Glomerular endothelial cell (primary cell): ENCODE measurements at places on chromosomes 12 and 14.
A peak's percentile ranks its signal among the peaks of the same experiment; 100 is the strongest.

GRCh38 chr14:101257551-101257950, 303.7 kb upstream of the DIO3 start:
- no peak for DNase-seq

DNA sequence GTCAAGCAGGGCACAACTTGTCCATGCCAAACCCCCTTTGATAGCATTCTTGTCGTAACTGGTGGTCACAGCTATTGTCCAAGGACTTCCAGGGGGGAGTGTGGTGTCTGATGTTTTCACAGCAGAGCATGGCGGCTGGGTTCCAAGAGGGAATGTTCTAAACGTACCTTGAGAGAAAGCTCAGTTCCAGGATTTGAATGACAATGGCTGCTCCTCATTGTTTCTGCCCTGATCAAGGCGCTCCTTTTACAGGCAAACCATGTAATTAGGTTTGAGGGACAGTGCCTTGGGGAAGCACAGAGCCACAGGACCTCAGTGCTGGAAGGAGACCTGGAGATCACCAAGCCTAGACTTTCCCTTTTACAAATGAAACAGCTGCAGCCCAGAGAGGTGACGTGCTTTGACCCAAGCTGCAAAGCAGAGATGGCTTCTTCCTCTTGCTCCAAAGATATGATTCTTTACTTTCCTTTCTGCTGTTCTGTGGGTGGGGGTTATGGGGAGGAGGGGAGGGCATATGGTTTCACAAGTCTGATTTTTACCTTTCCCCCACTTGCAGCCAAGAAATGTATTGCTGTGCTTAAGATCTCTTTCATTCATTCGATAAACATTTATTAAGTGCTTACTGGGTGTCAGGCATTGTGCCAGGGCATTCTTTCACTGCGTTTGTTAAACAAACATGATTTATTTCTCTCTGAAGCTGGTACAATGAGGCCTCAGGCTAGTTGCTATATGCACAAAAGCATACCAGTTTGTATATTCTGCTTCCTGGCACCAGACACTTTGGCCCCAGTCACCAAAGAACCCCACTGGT, 172.8 kb downstream of the KTN1 start:
- peak; percentile 66 for DNase-seq

GRCh38 chr14:77488558-77488957, 10.1 kb downstream of the ISM2 start:
- no peak for DNase-seq

DNA sequence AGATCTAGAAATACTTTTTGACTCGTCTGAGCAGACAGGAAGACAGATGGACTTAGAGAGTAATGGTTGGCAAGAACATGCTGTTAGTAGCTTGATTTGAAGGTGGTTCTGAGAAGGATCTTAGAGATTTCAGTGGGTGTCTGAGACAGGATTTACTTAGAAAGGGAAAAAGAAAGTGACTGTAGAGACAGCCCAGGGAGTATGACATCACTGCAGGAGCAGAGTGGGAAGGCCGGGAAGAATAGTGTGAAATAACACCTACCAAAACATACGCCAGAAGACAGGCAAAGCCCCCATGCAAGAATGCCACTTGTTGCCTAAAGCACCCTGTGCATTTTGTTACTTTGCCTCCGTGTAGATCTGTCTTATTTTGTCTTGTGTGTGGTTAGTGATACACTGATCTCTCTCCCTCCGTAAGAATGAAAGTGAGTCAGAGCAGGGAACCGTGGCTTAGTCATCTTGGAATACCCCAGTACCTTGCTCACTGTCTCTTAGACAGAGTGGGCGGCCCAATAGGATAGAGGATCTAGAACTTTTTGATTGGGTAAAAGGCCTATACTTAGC, 161.3 kb upstream of the IFNG-AS1 start:
- DNase-seq, result peak; percentile 9

GRCh38 chr14:93799989-93800921, 12.0 kb upstream of the PRIMA1 start:
- no peak for DNase-seq

- DNase-seq, result peak; percentile 12
Observed at GRCh38 chr14:24806061-24806678, 172.2 kb upstream of the GZMB start.

- DNase-seq, result no peak
Observed at GRCh38 chr12:116116650-116117424, 160.7 kb downstream of the MED13L start.

- no peak for DNase-seq
Observed at GRCh38 chr14:68523989-68524725, 268.7 kb downstream of the ZFP36L1 start.

DNA sequence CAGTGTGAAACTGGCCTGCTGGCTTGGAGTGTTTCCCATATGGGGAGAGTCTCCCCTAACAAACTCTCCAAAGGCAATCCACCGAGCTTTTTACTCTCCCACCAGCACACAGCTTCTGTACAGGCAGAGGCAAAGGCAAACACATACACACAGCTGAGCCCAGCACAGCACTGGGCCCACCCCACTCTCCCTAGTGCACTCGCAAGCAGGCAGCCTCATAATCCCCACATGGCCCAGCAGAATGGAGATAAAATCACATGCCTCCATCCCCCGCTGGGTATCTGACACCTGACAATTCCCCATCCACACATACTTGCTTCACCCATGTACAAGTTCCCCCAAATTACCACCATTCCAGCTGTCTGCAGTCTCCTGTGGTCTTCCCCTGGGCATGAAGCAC, 3.4 kb downstream of the HOXC12 start:
- DNase-seq, result no peak

GRCh38 chr12:39503439-39503838, 60.5 kb upstream of the KIF21A start:
- no peak for DNase-seq

DNA sequence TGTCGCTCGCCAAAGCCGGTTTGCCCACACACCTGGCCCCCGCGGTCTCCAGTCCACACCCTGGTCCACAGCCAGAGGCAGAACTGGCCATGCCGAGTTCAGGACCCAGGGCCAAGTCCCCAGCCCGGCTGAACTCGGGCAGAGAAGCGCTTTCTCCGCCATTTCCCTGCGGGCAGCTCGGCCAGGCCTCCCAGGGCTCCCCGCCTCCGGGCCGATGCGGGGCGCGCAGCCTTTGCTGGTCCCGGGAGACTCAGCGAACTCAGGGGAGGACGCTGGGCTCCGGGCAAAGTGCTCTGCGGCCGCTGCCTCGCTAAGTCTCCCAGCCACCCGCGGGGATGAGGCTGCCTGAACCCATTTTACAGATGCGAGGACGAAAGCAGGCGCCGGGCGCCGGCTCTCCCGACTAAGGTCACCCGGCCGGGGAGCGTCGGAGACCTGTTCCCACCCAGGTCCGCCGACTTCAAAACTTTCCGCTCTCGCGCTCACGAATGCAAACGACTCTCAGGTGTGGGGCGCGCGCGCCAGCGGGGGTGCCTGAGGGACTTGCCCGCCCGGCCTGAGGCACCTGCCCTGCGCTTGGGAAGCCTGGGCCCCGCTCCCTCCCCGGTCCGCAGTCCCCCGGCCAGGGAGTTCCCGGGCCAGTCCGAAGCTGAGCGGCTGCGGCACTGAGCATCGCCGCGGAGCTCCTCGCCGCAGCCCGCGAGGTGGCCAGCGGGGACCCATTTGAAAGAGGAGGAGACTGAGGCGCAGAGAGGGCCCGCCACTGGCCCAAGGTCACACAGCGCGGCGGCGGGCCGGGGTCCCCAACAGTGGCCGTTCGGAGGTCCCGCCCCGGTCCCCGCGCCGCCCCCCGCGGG, 627 bp downstream of the TESC start:
- DNase-seq, result no peak

GRCh38 chr12:24979329-24979728, 30.4 kb upstream of the BCAT1 start:
- no peak for DNase-seq

- DNase-seq, result no peak
Observed at GRCh38 chr12:79250186-79250585, 385.6 kb downstream of the SYT1 start.

GRCh38 chr12:100567945-100568344, 5.5 kb upstream of the GAS2L3 start:
- no peak for DNase-seq

DNA sequence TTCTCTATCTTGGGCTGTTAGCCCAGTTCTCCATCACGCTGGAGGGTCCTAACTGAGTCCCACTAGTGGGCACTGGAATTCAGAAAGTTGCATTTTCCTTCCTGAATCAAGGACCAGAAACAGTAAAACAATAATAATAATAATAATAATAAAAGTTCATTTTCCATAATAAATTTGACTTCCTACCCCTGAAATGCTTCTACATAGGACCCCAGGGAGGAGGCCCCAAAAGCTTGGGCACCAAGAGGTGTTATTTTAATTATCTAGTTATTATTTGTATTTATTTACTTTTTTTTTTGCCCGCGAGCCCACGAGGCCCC, 12.4 kb downstream of the SCNN1A start:
- DNase-seq, result no peak

DNA sequence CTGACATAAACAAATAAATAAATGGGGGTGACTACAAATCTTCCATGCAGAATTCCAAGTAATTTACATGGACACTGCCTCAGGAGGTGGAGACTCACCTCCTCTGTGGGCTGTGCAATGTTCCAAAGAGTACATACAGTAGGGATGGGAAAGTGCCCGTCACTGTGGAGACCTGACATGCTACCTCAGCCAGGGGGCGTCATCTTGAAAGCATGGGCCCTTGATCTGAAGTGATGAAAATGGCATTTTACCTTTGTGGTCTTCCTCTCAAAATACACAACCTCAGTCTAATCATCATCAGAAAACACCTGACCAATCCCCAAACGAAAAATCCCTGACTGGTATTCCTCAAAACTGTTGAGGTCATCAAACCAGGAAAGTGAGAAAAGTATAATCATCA, 48.4 kb downstream of the ANAPC7 start:
- no peak for DNase-seq

- no peak for DNase-seq
Observed at GRCh38 chr14:55285048-55285652, 13.9 kb downstream of the FBXO34 start.

- no peak for DNase-seq
Observed at GRCh38 chr14:64688811-64689281, 15.4 kb upstream of the PLEKHG3 start.

GRCh38 chr14:60178820-60179219, 13.6 kb upstream of the DHRS7 start:
- DNase-seq, result no peak

DNA sequence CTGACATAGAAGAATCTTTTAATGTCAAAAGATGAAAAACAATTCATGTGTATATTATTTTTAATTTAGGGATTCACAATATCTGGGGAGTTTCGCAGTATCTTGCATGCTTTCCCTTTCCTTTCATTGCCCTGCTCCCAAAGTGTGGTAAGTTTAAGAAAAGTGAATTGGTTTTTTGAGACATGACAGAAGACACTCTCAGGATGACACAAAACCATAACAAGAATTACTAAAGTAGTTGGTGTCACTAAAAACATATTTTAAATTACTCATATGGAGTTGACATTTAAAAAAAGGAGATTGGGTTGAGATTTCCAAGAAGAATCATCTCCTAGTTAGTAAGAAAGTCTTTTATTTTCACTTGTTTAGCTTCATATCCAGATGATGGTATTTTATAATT, 5.1 kb upstream of the PCNX1 start:
- DNase-seq, result no peak

DNA sequence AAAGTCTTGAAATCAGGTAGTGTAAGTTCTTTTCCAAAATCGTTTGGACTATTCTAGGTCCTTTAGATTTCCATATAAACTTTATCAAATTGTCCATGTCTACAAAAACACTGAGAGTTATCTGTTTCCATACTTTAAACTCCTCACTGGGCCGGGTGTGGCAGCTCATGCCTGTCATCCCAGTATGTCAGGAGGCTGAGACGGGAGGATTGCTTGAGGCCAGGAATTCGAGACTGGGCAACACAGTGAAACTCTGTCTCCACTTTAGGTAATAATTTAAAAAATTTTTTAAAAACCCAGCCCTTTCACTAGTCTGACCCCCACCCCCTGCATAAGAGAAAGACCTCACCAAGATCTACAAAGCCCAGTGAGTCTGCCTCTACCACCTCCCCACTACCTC, 6.4 kb upstream of the ISM2 start:
- DNase-seq, result no peak

GRCh38 chr12:13602172-13602571, 379.2 kb downstream of the GRIN2B start:
- no peak for DNase-seq

DNA sequence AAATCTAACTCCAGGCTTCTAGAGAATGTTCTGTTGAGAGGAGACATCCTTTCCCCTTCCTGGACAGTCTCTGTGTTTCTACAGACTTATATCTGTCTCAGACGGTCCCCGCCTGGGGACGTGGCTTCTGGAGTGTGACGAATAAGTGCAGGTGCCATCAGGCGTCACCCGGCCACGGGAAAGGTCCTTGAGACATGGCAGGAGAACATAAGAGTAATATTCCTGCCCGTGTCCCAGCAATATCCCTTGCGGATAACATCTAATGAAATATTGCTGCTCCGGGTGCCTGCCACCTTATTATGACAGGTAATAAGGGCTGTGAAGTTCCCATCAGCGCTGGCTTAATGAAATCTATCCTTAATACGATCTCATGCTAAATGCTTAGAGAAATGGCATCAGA, 139.6 kb downstream of the PIWIL1 start:
- no peak for DNase-seq

DNA sequence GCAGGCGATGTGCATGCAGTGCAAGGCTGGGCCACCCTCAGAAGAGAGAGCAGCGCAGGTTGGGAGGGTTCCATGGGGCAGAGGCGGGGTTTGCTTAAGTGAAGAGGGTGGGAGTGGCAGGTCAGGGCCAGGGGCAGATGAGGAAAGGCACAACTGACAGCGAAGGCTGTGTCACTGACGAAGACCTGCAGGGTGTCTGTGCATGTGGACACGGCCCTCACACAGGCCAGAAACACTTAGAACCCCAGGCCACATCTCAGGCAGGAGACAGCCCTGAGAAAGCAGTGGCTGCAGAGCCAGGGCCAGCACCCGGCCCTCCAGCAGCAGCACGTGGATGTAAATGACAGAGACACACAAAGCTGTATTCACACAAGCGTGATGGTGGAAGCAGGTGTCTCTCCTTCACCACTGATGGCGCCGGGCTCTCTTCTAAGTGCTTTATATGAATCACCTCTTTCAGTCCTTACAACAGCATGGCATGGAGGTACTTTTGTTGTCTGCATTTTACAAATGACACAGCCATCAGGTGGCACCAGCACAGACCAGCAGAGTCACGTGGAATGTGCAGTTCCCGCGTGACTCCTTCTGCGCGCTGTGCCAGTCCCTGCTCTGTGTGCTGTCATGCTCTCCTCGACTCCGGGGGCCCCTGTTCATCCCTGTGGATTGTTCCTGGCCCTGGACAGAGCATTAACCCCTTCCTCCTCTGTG, 54.6 kb downstream of the TSPAN11 start:
- no peak for DNase-seq
